ENCODE measurements at places on chromosomes 6 and 20.

- no peak for DNase-seq
These were observed 141.4 kb downstream of the SCML4 start for GRCh38 chr6:107682721-107683120.

- no peak for DNase-seq
These were observed 24.4 kb downstream of the RRAGD start for GRCh38 chr6:89387516-89388201.

GRCh38 chr6:149316108-149316727 is 1.3 kb upstream of the TAB2 start:
- DNase-seq, result no peak

- DNase-seq, result no peak
These were observed 347.6 kb downstream of the TPBG start for GRCh38 chr6:82711105-82711827.

DNA sequence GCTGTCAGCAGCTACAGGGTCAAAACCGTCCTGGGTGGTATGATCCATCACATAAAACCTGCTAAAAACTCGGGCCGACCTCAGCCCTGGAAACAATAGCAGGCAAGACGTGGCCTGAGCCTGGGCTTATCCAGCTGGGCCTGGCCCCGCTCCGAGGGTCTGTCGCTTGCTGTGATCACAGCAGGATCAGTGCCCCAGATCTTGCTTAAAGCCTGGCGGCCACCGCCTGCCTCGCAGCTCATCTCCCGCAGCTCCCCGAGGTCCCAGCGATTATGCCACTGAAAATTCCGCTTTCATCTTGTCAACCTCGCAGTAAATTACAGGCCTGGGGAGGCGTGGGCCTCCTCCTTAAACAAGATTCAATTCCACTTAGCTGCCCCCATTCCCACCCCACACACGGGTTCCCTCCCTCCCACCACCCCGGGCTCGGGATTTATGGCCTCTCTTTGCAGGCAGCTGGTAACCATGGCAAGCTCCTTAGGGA is 40.1 kb downstream of the CDH22 start:
- peak; percentile 10 for DNase-seq

GRCh38 chr6:106115286-106115685 is 29.1 kb downstream of the PRDM1 start:
- no peak for DNase-seq

DNA sequence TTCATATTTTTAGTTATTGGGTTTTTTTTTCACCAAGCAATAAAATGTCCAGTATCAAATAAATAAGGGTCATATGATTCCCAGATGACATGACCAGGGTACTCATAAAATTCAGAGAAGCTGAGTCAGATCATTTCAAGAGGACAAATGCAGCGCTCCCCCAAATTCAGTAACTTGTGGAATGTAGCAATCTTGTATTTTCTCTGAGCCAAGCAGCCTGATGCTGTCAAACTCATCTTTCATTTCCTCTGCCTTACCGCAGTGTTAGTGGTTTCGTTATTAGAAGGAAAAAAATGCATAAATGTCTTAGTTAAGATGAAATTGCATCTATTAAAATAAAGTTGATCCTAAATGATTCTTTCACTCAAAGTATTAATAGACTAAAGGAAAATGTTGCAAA is 57.8 kb upstream of the EDN1 start:
- DNase-seq, result peak; percentile 61

- DNase-seq, result no peak
These were observed 303.9 kb downstream of the CDKAL1 start for GRCh38 chr6:20838113-20838512.

DNA sequence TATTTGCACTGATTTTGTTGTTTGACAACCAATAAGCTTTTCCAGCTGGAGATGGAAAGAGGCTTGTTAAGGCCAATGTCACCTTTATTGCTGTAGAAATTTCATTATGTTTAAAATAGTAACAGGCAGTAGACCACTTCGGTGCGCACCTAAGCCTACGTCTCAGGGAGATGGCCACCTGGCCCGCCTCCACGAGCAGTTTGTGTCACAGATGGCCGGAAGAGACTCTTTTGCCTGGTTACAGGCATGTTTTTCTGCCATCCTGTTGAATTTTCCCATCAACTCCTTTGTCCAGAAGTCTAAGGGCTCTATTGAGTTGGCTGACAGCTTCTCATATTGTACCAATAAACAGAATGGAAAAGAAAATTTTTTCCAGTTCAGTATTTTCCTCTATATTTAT is 51.0 kb downstream of the SLC9A8 start:
- DNase-seq, result no peak

GRCh38 chr20:5650280-5650691 is 99.9 kb upstream of the SHLD1 start:
- DNase-seq, result peak; percentile 32

DNA sequence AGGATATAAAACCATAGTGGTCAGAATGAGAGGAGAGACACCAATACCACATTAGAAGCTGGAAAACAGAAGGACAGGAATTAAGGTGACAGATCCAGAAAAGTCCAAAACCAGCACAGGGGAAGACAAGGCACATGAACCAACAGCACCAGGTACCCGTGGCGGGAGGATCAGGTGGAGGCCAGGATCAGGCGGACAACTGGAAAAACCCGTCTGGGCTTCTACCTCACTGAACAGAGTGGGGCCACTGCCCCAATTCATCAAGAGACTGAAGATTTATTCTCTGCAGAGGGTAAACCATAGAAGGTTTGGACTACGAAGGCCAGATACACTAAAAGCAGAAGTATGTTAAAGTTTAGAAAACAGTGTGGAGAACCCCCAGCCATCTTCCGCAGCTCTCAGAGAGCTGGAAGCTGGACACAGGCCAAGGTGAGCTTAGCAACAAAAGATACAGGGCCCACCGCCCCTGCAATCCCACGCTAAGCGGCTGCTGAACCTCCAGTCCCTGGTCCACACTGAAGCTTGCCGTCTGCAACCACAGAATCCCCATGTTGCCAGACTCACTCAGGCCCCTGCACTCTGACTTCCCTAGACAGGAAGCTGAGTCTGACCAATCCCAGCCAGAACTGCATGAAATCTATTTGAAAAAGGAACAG is 29.9 kb downstream of the ABHD12 start:
- peak; percentile 86 for DNase-seq

GRCh38 chr6:45116714-45117410 is 211.3 kb upstream of the RUNX2 start:
- peak; percentile 90 for DNase-seq

DNA sequence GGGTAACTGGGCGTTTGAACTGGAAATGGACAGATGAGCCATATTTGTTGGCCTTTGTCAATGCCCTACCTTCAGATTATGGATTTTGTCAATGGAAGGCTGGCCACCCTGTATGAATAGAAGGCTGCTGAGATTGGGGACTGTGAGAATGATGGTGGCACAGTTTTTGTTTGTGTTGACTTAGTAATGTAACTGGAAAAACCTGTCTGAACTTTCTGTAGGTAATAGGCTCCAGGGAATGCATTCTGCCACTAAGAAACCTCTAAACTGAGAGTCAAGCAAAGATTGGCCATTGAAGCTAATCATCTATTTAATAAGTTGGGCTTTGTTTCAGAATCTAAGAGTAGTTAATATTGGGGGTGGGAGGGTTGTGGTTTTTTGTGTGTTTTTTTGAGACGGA is 97.5 kb downstream of the FOXO3 start:
- DNase-seq, result no peak

GRCh38 chr20:63576311-63576710 is 2.3 kb upstream of the HELZ2 start:
- no peak for DNase-seq

GRCh38 chr20:61963885-61964674 is 101.6 kb downstream of the TAF4 start:
- no peak for DNase-seq

GRCh38 chr20:20594171-20594530 is 118.3 kb downstream of the RALGAPA2 start:
- DNase-seq, result peak; percentile 67

DNA sequence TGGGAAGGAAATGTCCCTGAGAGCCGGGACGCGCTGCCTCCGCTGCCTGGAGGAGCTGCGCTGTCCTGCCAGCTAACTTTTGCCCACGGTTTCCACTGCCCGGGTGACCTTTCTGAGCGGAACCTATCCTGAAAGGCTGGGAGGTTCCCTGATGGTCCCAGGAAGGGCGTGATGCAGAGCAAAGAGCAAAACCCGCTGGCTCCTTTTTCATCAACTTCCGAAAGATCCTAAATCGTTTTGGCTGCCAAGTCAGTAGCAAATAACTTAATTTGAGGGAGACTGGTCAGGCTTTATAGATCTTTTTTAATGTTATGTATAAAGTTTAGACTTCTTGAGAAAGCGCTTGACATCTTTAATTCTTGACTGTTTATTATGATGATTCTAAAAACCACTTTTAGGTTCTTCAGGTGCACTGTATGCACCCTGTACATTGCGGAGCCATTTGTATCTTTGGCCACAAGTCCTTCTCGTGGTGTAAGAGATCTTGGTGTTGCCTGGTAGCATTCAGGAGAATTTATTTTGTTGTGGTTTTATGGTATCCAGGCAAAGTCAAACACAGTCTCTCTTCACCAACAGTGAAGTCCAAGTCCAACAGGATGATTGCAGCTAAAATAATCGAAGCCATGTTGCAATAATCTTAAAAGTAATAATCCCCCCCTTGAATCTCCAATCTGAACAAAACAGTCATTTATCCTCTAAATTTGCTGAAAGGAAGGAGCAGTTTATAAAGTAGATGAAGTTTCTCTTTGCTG is at the start of gene SYNE1:
Gene SYNE1, minus strand, starts transcription at position 67 of the 752 bp plus-strand sequence. CDS start 9,031 bp downstream, outside the sequence.
- peak; percentile 21 for DNase-seq

GRCh38 chr6:142796571-142796970 is 148.4 kb downstream of the HIVEP2 start:
- DNase-seq, result peak; percentile 92

- DNase-seq, result peak; percentile 87
These were observed 16.5 kb downstream of the ACTR5 start for GRCh38 chr20:38764567-38765318.

- peak; percentile 46 for DNase-seq
These were observed 259.9 kb downstream of the BMP7 start for GRCh38 chr20:57006411-57007170.

DNA sequence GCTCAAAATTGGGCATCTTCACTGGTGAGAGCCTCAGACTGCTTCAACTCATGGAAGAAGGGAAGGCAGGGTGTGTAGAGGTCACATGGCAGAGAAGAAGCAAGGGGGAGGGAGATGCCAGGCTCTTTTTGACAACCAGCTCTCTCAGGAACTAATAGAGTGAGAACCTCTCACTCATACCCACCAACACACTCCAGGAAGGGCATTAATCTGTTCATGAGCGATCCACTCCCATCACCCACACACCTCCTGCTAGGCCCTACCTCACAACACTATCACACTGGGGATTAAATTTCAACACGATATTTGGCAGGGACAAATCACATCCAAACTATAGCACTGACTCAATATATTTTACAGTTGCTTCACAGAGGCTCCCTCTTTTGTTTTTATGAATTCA is 2.0 kb downstream of the MSH5 start:
- no peak for DNase-seq

DNA sequence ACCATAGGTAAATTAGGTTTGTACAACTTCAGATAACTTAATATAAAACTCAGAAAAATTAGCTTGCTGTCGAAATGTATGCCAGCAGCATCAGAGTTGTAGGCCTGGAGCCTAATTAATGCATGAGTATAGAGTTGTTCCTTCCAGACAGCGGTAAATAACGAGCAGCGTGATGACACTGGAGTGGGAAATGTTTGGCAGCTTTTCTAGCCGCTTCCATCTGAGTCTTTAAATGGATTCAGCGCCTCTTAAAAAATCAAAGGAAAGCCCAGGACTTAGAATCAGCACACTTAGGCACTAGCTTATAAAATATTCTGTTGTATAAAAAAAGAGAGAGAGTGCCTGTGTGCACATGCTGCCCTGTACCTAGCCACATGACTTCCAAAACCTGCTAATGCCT is 43.7 kb upstream of the SYNJ2 start:
- no peak for DNase-seq

DNA sequence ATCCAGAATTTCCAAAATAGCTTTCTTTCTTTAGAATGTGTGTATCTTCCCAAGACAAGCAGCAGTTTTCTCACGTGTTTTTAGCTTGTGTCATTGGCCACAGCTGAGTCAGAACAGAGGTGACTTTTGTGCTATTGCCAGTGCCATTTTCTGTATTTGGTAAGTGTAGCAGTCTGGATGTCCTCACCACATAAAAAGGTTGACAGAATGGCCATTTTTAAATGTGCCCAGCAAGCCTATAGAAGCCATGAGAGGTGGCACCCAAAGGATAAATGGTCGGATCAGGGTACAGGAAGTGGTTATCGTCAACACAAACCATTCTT is 269.5 kb upstream of the HSF2 start:
- DNase-seq, result no peak

- no peak for DNase-seq
These were observed 521.3 kb downstream of the KIF16B start for GRCh38 chr20:16051968-16052367.

- peak; percentile 38 for DNase-seq
These were observed 65.9 kb downstream of the PHF20 start for GRCh38 chr20:35837577-35838195.

- DNase-seq, result peak; percentile 35
These were observed 1287.2 kb upstream of the CITED2 start for GRCh38 chr6:140661691-140662090.

- peak; percentile 88 for DNase-seq
These were observed 82.0 kb downstream of the JPH2 start for GRCh38 chr20:44104798-44105517.

DNA sequence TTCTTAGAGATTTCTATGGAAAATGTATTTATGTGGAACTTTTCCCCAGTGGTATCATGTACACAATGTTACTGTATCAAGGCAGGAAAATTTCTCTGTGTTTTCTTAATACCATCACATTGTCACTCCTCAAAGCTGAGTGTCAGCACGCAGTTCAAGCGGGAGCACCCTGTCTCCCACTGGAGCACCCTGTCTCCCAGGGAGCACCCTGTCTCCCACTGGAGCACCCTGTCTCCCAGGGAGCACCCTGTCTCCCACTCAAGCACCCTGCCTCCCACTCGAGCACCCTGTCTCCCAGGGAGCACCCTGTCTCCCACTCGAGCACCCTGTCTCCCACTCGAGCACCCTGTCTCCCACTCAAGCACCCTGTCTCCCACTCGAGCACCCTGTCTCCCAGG is 51.3 kb downstream of the PSMG4 start:
- DNase-seq, result no peak

- peak; percentile 26 for DNase-seq
These were observed 207.3 kb downstream of the GMDS start for GRCh38 chr6:2038092-2038491.

DNA sequence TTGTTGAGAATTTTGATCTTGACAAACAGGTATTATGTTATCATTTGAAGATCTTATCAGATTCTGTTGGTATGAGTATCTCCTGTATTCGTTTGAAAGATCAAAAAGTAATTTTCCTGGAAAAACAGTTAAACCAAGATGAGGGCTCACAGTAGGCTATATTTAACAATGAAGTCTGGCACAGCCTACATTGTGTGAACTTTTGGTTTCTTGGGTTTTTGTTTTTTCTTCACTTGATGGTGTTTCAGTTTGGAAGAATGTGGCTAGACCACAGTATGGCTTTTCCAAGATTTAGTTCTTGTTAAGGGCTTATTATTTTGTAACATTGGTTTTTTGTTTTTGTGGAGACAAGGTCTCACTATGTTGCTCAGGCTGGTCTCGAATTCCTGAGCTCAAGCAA is 306.4 kb downstream of the CDKAL1 start:
- DNase-seq, result peak; percentile 78
